ENCODE measurements at places on chromosomes 5 and 9.

DNA sequence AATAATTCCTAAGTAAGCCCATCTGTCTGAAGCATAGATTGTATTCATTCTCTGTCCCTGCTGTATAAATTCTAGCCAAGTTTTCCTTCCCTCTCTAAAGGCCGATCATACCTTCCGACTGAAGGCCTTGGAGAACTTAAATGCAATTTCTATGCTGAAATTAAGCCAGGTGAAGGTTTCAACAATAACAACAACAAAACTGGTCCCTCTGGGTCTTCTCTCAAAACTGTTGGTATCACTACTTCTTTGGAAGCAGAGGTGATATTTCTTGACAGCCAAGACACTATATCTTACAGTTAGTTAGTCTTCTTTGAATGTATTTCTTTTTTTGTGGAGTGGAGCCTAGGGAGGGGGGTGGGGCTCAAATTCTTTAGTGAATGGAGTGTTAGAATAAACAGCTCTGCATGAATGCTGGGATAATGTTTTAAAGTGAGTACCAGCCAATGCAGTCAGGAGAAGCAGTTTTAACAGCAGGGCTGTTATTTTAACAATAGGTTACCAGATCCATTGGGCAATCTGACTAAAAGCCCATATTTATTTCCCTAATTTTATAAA lies 508.9 kb downstream of the EBF1 start:
- DNase-seq, result peak; percentile 4

GRCh38 chr5:93601071-93601801 lies 18.2 kb downstream of the NR2F1 start:
- peak; percentile 74 for DNase-seq

DNA sequence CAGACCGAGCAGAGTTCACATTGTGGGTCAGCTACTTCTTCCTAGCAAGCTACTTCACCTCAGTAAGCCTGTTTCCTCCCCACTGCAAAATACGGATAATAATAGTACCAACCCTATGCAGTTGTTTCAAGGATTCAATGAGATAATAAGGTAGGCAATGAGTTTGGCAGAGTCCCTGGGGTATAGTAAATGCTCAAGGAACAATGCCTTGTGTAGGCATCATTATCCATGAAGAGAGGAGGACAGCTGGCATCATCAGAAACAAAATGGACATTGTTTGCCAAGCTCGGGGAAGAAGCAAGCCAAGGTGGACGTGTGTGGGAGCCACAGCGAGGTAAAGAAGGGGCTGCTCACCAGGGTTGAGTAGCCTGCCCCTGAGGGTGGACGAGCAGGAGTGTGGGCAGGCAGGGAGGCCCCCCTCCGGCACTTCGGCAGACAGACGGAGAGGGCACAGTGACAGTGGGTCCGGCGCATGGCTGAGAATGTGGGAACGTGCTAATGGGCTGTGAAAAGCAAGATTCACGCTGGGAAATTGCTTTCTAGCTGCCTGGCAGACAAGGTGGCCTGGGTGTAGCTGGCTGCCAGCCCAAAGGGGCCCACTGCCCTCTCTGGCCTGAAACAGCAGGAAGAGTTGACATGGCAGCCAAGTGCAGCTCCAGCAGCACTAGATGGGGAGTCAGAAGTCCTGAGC lies 10.1 kb downstream of the CAMK2A start:
- DNase-seq, result no peak

DNA sequence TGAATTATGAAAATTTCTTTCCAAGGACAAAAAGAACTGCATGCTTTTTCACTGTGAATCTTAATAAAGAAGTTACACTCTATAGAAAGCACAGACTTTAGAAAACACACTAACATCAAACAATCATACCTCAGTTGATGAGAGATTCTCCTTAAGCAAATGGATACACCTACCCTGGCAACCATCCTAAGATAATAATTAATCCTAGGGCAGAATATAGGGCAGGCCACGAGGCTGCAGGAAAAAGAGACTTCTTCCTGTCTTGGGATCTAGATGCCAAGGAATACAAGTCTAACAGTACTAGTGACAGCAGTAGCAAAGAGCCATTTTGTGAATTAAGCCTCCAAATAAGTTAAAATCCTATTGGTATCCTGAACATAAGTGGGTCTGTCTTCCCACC lies 395.4 kb downstream of the EFNA5 start:
- no peak for DNase-seq

GRCh38 chr5:139747583-139748504 lies 47.8 kb upstream of the PSD2 start:
- peak; percentile 70 for DNase-seq

- no peak for DNase-seq
These were observed 6.9 kb upstream of the BARX1 start for GRCh38 chr9:93962017-93962416.

- DNase-seq, result no peak
These were observed 98.0 kb downstream of the RASGRF2 start for GRCh38 chr5:81058121-81058520.

DNA sequence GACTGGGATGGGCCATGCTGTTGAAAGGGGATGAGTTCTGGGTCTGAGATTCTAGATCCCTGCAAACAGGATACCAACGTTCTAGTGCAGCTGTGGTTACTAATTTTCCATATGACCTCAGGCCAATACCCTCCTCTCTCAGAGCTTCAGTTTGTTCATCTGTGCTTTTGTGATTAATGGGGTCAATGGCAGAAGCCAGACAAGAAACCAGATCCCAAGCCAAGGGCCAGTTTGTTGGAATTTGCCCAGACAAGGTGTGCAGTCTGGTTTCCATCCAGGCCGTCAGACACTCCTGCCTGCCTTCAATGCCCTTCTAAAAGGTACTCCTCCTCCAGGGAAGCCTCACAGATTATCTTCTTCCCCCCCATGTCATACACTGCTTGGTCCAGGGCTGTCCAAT lies 11.4 kb downstream of the MYORG start:
- no peak for DNase-seq

Measured in GM23338 (cell line).